ENCODE measurements at places on chromosomes 6 and 20.

- DNase-seq: no peak
Measured at GRCh38 chr20:16174311-16174710, 398.9 kb downstream of the KIF16B start.

GRCh38 chr6:27834384-27834783, 77.8 kb downstream of the OR2B2 start:
- no peak for DNase-seq

GRCh38 chr20:51488331-51488730, 54.2 kb downstream of the NFATC2 start:
- no peak for DNase-seq

GRCh38 chr6:111985202-111985731, 68.6 kb upstream of the CCN6 start:
- peak; percentile 82 for DNase-seq

GRCh38 chr6:134735461-134735860, 214.4 kb downstream of the ALDH8A1 start:
- DNase-seq: no peak

GRCh38 chr6:80862756-80863155, 756.3 kb downstream of the BCKDHB start:
- no peak for DNase-seq

GRCh38 chr20:46962452-46963195, 68.0 kb downstream of the EYA2 start:
- no peak for DNase-seq

- DNase-seq: peak; percentile 24
Measured at GRCh38 chr6:68196645-68197044, 438.4 kb upstream of the ADGRB3 start.

- no peak for DNase-seq
Measured at GRCh38 chr6:137351890-137352289, 132.7 kb upstream of the IFNGR1 start.

- DNase-seq: no peak
Measured at GRCh38 chr6:50862176-50862575, 43.5 kb downstream of the TFAP2B start.

GRCh38 chr6:26241033-26241895, 123.7 kb upstream of the BTN3A2 start:
- no peak for DNase-seq

DNA sequence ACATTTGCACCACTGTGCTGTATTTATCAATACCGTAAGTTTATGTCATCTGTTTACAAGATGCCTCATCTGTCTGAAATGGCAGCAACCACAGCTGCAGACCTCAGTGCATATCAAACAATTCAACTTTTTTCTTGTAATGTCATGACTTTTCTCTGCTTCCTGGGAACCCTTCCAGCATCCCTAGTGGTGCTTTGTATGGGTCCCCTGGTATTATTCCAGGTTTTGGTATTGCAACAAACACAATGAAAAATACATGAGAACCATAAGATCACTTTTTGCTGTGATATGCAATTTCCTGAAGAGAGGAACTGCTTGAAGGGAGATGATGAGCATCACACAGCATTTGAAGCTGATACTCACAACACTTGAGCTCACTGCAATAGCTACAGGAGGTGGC, 12.0 kb upstream of the TXNDC5 start:
- no peak for DNase-seq

DNA sequence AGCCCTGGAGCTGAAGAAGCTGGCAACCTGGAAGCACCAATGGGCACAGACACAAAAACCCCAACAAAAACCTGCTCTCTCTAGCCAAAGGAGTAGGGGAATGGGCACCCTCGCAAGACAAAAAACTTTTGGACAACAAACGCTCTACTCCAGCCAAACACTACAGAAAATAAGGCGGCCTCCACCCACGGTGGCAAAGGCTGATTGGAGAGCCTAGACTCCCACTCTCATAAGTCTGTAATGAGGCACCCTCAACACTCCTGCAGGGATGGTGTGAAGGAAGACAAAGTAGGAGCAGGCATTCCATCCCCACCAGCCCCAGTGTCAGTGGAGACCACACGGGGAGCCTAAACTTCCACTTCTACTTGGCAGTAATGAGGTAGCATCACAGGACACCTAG, 8.8 kb downstream of the TTI1 start:
- DNase-seq: no peak

DNA sequence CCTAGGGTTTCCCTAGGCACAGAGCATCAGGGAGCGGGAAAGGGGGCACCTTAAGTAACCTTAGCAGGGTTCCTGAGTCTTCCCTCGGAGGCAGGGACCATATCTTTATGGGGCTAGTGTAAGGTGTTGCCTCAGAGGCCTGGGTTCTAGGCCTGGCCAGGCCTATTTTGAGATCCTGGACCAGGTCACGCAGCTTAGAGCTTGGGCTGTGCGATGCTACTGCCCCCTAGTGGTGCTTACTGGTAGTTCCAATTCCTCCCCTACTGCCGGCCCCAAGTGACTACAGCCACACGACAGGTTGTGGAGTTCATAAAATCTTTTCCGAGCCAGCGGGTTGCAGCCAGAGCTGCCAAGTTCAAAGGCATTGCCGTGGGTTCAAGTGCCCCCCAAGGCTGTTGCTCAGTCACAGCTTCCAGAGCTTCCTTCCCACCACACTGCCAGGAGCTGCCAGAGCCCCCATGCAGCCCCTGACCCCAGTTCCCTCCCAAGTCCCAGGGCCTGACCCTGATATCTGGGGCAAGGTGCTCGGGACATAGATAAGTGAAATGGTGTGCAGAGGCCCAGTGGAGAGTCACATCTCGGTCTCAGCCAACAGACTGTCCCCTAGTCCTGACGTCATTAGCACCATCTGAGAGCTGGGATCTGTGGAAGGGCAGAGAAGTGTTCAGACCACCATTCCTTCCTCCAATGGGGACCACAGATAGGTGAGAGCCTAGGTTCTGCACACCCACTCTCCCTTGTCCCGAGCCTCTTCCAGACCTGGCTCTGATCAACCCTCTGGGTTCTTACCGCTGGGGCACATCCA, 3.3 kb downstream of the LRRC73 start:
- peak; percentile 71 for DNase-seq

DNA sequence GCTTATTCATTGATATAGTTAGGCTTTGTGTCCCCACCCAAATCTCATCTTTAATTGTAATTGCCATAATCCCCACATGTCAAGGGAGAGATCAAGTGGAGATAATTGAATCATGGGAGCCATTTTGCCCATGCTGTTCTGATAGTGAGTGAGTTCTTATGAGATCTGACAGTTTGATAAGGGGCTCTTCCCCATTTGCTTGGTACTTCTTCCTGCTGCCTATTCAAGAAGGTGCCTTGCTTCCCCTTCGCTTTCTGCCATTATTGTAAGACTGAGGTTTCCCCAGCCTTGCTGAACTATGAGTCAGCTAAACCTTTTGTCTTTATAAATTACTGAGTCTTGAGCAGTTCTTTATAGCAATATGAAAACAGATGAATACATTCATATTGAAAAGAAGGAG, 45.6 kb downstream of the CENPW start:
- DNase-seq: no peak

GRCh38 chr6:17013701-17014100, 88.1 kb upstream of the STMND1 start:
- peak; percentile 78 for DNase-seq

DNA sequence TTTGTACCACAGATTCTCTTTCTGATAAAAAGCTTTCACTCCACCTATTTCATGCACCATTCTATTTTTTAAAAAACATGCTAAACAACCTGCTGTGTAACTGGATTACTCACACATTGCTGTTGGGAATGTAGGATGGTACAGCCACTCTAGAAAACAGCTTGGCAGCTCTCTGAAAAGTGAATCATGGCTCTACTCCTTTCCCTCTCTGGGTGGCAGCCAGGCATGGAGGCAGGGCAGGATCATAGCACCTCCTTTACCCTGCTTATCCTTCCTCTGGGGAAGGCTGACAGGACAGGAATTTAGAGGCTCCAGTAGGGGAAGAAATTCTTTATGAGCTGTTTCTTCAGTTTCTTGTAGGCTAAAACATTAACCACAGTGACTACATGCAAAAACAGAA, 6.7 kb upstream of the VNN2 start:
- DNase-seq: peak; percentile 92
